Activated naive CD4-positive, alpha-beta T cell treated with Interleukin-2 at 50 U/mL for 16 hours (primary cell): ENCODE measurements at places on chromosomes 7 and 10.

GRCh38 chr7:143210541-143210940, 11.3 kb upstream of the TAS2R40 start:
- no peak for DNase-seq

GRCh38 chr7:140638173-140638791, 2.3 kb downstream of the DENND2A start:
- no peak for DNase-seq

DNA sequence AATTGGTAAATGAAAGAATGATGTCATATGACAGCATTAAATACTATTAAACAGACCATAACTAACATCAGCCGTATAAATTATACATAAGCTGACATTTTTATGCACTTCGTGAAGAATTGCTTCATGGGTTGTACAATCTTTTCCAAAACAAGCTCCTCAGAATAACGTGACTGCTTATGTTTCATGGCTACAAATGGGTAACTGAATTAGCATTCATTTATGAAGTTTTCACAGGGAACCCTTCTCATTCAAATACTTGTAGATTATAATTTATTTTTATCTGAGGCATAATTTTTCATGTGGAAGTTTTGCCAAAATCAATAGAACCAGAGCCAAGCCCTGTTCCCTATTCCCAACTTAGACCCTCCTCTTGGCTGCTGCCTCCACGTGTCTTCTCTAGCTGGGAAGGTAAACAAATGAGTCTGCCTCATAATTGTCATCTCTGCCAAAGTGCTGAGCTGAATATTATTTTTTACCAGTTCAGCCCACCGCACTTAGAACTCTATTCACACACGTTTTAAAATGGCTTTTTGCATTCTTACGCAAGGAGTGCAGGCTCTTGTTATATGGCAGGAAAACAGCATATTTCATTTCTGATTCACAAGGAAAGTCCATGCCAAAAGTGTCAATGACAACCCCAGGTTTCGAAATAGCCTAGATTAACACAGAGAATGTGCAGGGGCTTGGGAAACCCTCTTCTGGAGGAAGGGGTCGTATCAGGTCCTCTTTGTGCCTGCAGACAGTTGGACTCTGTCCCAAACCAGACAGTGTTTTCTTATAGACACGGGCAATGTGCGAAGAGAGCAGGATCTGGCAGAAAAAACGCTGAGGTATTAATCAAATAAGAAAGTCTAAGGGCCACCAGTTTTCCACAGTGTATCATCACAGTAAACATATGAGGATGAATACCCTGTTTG, 370.7 kb upstream of the MGMT start:
- no peak for DNase-seq

- no peak for DNase-seq
Observed at GRCh38 chr7:7214398-7215347, 32.3 kb downstream of the C1GALT1 start.

DNA sequence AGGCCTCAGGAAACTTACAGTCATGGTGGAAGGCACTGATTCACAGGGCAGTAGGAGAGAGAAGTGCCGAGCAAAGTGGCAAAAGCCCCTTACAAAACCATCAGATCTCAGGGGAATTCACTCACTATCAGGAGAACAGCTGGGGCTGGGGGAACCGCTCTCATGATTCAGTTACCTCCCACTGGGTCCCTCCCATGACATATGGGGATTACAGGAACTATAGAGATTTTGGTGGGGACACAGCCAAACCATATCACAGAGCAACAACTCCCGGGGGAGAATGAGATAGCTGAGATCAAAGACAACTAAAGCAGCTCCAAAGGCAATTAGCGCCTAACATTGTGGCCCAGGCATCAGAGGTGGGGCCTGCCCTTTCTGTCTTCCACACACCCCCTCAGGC, 85.4 kb upstream of the VOPP1 start:
- DNase-seq = no peak

GRCh38 chr10:27646194-27646593, 99.4 kb downstream of the MKX start:
- DNase-seq = no peak

DNA sequence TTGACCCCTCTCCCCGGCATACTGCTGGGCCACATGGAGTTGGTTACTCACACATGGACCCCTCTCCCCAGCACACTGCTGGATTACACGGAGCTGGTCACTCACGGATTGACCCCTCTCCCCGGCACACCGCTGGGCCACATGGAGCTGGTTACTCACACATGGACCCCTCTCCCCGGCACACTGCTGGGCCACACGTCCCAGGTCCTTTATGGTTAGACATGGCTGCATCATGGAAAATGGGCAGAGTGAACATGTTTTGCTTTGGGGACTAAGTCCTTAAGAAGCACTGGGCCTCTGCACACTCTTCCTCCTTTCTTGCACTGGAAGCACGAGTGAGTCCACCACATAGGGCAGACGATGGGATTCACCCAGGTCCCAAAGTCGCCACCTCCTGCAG, 102.1 kb upstream of the SHH start:
- no peak for DNase-seq

GRCh38 chr7:84665339-84665738, 470.8 kb upstream of the SEMA3A start:
- DNase-seq = no peak

DNA sequence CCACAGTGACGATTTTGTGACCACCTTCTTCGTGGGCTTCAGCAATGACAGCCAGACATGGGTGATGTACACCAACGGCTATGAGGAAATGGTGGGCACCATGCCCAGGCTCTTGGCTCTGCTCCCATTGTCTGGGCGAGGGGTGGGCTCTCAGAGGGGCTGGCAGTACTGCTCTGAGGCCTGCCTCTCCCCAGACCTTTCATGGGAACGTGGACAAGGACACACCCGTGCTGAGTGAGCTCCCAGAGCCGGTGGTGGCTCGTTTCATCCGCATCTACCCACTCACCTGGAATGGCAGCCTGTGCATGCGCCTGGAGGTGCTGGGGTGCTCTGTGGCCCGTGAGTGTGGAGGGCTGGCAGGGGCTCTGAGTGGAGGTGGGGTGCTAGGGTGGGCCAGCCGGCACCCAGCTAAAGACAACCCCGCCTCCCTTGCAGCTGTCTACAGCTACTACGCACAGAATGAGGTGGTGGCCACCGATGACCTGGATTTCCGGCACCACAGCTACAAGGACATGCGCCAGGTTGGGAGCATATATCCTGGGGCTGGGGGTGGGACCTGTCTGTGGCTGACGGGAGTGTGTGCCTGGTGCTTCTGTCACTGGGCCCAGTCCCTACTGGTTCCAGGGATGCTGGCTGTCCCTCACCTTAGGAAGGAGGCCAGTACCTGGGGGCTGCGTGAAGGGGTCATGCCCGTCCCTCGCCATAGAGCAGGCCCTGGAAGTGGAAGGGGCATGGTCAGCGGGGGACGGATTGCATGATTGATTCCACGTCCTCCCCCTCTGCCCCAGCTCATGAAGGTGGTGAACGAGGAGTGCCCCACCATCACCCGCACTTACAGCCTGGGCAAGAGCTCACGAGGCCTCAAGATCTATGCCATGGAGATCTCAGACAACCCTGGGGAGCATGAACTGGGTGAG, 6.8 kb downstream of the AEBP1 start:
- no peak for DNase-seq

- no peak for DNase-seq
Observed at GRCh38 chr10:43734716-43735115, 86.0 kb upstream of the ZNF32 start.

DNA sequence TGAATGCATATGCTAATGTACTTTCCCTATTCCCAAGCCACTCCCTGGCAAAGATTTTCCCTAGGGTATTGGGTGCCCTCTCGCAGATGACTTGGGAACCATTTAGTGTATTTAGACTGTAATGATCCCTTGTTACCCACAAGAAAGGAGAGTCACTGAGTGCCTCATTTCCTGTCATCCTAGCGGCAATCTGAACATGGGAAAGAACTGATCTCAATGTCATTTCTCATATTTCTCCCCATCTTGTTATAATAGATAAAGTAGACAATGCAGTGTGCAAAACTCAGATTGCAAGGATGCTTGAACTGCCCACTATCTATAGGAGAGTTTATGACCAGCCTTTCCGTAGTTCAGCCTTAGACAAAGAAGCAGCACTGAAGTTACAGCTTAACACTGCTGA, 123.3 kb downstream of the MICU1 start:
- DNase-seq = no peak

DNA sequence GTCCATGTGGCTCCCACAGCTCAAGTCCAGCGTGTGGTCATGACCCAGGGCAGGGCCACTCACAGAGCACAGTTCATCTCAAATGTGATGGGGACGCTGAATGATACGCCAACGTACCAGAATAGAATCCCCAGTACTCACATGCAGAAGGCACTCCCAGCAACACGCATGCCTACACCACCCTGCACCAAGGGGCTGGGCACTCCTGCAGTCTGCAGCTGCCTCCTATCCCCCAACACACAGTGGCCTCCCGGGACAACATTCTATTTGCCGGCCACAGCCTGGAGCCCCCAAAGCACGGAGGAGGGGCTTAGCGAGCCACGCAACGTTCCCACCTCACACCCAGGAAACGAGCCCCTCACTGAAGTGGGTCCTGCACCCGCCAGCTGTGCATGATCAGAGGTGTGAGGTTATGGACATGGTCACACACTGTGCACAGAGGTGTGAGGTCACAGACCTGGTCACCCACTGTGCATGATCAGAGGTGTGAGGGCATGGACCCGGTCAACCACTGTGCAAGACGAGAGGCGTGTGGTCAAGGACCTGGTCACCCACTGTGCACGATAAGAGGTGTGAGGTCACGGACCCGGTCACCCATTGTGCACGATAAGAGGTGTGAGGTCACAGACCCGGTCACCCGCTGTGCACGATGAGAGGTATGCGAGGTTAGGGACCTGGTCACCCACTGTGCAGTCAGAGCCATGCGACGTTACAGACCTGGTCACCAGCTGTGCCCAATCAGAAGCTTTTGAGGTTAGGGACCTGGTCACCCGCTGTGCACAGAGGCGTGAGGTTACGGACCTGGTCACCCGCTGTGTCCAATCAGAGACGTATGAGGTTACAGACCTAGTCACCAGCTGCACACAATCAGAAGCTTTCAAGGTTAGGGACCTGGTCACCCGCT, 182.8 kb downstream of the DIP2C start:
- DNase-seq = no peak

DNA sequence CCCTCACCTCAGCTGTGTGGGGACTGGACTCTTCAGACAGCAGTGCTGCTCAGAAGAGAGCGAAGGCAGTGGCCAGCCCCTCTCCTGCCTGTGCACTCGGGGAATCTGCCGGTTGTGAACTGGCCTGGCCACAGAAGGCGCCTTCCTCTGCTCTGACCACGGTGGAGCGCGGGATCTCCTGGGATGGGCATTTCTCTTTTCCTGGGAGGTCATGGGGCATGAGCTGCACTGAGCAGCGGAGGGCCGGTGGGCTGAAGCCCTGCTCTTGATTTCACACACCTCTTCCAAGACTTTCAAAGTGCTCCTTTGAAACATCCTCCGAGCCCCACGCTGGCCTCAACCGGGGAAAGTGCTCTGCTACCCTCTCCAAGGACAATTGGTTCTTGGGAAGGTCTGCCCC, 125.6 kb upstream of the FAM20C start:
- no peak for DNase-seq

DNA sequence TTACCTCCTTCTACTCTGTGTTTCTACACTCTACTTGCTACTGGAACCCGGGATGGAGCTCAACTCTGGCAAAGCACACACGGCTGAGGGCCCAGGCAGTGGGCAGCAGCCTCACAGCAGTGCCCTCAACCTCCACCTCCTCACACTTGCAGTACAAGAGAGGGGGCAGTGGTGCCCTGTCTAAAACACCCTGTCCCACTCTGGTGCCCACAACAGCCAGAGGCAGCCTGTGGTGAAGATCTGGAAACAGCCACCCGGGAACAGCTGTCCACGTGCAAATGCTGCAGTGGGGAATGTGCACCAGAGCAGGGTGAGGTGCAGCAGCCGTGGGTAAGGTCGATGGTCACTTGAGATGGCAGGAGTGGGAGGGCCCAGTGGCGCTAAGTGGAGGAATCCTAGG, 13.7 kb downstream of the MAT1A start:
- DNase-seq = no peak

DNA sequence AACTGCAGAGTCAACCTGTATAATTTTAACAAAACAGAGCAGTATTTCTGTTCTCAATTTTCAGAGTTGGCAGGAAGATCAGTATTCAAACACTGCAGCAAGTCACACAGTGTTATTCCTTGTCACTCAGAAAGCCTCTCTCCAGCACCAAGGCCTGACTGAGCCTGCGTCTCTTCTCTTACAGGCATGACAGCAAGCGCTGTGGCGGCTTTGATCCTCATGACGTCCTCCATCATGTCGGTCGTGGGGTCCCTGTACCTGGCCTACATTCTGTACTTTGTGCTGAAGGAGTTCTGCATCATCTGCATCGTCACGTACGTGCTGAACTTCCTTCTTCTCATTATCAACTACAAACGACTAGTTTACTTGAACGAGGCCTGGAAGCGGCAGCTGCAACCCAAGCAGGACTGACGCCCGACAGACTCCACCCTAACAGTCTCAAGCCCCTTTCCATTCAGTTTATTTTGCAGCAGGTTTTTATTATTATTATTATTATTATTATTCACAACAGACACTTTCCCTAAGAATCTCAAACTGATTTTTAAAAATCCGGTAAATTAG, 28.0 kb downstream of the GUSB start:
- no peak for DNase-seq

DNA sequence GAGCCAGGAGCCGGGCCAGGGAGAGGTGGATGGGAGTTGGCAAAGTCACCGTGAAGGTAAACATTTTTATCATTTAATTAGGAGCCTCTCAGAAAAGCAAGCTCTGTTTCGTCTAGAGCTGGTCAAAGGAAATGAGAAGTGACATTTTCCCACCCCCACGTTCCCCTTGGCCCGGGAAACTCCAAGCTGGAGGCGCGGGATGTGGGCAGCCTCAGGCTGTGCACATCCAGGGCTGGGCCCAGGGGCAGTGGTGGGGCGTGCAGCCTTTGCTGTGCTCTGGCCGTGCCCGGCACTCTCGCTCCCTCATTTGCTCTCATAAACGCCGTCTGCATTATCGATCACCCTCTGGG, 135.6 kb upstream of the RET start:
- DNase-seq = no peak

GRCh38 chr7:29017713-29018112, 59.6 kb upstream of the TRIL start:
- DNase-seq = no peak

DNA sequence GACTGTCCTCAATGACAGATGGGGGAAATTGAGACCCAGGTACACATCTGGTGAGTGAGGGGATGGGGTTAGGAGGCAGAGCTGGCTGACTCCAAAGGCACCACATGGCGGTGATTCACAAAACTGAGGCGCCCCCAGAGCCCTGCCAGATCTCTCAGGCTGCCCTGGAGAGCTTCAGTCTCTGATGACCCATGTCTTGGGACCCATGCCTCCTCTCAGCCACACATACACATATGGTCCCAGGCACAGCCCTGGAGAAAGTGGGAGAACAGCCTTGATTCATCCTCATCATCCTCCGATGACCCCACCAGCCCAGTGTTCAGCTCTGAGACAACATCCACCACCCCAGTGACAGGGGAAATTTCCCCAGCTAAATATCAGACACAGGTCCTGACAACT, 426.0 kb downstream of the RPS24 start:
- DNase-seq = no peak

DNA sequence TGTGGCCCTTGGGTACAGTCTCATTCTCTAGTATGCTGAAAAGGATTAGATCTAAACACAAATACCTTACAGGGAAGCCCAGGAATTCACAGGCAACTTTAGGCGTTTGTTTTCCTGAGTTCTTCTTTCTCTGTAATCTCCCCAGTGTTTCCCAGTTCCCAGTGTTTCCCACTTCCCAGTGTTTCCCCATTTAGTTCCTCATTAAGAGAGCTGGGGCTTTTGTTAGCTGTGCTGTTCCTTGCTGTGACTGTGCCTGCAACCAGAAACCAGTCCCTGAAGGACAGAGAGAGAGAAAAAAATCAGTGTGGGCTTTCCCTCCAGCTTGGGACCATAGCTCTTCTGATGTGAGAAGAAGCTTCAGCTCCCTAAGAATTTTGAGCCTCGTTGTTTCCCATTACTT, 802.9 kb upstream of the COBL start:
- no peak for DNase-seq
